ENCODE measurements at places on chromosomes 3 and 15. TPM values are rescaled to one million over a fixed set of nuclear protein-coding genes. Genes with fewer than 3 reads are reported as not detected.

GRCh38 chr3:158794936-158795518, 6.8 kb upstream of the MFSD1 start:
- H3K36me3 ChIP-seq: no peaks in the 10 kb centered on the region
- no peak for DNase-seq
- H3K4me3 ChIP-seq: no peak overlapping the region
- peaks cover 4% of the 10 kb centered on the region for H3K4me1 ChIP-seq
- H3K27ac ChIP-seq: no peak overlapping the region

DNA sequence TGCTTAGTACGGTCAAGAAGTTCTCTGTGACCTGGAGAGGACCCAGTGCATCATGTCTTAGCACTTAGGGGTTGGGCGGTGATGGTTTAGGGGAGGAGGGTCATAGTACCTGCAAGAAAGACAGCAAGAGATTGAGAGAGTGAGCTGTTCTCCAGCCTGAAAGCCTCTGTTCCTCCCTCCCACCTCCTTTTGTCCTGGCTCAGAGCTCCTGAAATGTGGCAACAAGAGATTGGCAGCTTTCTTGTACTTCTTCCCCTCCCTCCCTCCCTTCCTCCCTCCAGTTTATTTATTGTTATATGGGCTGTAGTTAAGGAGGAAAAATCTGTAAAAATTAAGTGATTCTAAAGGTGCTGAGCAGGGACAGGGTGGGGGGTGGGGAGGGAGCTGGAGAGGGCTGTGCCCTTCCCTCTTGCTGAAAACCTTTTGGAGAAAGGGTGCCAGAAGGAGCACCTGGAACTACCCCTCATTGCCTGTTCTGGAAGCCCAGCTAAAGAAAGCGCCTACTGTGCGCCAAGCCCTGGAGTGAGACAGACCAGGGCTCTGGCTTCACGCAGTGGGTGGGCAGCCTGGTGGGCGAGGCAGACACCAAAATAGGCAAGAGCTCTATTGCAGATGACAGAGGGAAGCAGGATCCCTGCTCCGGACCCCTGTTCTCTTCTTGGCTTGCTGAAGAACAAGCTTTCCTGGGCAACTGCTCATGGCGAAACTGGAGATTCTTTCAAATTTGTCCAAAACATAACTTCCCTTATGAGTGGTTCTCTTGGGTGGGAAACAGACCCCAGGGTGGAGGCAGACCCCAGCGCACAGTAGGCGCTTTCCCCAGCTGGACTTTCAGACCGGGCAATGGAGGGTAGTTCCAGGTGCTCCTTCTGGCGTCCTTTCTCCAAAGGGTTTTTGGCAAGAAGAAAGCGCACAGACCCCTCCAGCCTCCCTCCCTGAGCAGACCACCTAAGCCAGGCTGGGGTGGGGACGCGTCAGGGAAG, 35.6 kb downstream of the LINGO1 start:
- no peaks in the 10 kb centered on the region for H3K36me3 ChIP-seq
- DNase-seq: no peak
- peak overlapping the region; percentile 81 for H3K27ac ChIP-seq
- no peak overlapping the region for H3K4me3 ChIP-seq
- H3K27me3 ChIP-seq: no peaks in the 10 kb centered on the region

DNA sequence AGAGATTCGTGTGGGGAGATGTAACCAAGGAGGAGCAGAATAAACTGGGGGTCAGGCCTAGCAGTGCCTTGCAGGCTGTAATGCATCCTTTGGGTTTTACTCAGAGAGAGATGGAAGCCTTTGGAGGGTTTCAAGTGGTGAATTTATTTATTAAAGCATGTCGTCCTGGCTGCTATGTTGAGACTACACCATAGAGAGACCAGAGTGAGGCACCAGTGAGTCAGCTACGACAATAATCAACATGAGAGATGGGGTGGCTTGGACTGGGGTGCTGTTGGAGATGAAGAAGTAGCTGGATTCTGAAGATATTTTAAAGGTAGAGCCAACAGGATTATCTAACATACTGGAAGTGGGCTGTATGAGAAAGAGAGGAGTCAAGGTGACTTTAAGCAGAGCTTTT, 335.3 kb upstream of the ARHGEF26 start:
- no peak overlapping the region for H3K4me3 ChIP-seq
- H3K27me3 ChIP-seq: no peaks in the 10 kb centered on the region
- H3K27ac ChIP-seq: peak overlapping the region; percentile 65
- no peak for DNase-seq
- peaks cover 29% of the 10 kb centered on the region for H3K4me1 ChIP-seq

GRCh38 chr15:63879211-63879610, 45.5 kb upstream of the HERC1 start:
- no peaks in the 10 kb centered on the region for H3K27me3 ChIP-seq
- no peaks in the 10 kb centered on the region for H3K36me3 ChIP-seq
- H3K4me1 ChIP-seq: peaks cover 12% of the 10 kb centered on the region

DNA sequence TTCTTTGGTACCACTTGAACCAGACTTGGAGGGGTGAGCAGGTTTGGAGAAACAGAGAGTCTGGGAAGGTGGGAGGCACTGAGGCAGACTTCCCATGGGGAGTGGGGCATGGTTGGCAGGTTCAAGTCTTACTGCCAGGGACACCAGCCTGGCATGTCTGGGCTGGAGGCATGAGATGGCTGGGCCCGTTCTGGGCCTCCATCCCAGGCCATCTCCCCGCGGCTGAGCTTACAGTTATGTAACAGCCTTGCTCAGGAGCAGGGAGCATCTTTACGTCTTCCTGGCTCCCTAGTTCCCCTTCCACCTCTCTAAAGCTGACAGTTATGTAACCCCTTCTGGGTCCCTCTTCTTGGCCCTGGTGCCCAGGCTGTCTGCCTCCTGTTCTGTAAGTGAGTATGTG, 12.4 kb downstream of the VIPR1 start:
- H3K27ac ChIP-seq: no peak overlapping the region
- H3K27me3 ChIP-seq: peaks cover 6% of the 10 kb centered on the region
- H3K36me3 ChIP-seq: no peaks in the 10 kb centered on the region
- DNase-seq: no peak

DNA sequence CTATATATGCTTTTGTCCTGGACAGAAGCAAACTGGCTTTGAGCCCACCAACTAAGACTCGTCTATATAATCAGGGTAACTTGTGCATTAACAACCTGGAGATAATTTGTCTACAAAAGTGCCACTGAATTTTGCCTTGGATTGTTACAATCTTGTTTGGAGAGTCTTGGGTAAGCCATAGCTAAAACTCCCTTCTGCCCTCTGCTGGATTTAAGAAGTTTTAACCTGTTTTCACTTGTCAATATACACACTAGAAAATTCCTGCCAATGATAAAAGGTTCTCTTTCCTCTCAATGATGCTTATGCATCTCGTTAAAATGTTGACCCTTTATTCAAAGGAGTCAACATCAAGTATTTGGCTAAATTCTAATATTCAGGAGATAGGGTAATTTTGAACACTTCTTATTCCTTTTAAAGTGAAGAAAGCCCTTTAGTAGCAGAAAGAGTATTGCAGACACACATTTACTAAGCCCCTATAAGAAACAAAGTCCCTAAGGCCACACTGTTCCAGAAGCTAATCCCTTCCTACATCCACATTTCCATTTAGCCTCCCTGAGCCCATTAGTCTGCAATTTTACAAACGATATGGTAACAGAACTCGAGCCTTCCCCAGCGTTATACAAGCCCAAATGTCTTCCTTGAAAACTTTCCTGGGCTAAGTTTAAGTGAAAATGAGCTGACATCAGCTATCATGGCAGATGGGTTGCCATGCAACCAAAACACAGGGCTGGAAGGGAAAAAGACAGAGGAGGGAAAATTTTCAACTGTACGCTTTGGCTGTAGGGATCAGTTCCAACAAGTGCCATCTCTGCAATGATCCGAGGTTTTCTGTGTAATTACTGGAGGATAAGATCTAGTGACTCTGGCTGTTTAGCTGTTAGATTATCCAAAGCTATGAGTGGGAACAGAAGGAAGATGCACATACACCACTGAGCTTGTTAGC, 75.9 kb upstream of the FGF12 start:
- no peak for DNase-seq
- H3K36me3 ChIP-seq: peaks cover 2% of the 10 kb centered on the region
- no peak overlapping the region for H3K27ac ChIP-seq
- no peaks in the 10 kb centered on the region for H3K4me1 ChIP-seq
- no peaks in the 10 kb centered on the region for H3K27me3 ChIP-seq
- H3K4me3 ChIP-seq: no peak overlapping the region

DNA sequence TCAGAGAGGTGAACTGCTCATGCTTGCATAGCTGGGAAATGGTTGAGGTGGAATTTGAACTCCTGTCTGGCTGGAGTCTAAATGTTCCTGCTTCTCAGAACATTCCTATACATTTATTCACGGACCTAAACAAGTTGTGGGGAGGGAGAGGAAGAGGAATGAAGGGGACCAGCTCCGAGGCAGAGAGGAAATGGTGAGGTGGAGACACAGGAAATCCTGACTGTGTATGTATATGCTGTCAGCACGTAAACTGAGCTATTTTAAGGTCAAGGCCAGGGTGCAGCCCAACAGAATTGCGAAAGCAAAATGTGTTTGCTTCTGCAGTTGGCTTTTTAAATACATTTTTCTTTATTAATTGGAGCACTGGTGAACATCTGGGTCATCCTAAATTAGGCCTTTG, 74.1 kb upstream of the POMGNT2 start:
- H3K27ac ChIP-seq: no peak overlapping the region
- H3K4me3 ChIP-seq: no peak overlapping the region
- H3K36me3 ChIP-seq: no peaks in the 10 kb centered on the region
- H3K27me3 ChIP-seq: no peaks in the 10 kb centered on the region
- no peak for DNase-seq

DNA sequence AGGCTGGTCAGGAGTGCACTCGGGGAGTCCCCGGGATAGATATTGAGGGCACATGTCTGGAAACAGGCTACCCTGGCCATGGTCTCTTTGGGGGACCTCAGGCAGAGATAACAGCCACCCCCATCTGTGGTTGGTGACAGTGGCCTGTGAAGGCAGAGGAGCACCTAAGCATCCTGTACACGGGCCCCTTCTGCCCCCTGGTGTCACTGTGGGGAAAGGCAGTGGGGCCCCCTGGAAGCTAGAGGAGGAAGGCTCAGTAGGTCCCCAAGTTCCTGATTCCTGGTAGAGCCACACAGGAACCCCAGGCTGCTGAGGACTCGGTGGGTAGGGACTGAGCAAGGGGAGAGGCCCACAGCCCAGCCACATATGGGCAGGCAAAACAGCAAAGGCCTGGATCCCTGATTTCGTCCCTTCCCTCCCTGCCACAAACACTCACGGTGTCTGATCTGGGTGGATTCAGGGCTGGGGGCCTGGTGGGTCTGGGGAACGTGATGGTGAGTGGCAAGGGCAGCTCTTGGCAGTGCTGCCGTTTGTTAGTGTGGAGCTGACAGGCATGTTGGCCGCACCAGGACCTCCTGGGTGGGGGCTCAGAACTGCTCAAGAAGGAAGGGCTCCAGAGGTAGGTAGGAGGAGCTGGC, 14.1 kb upstream of the CXCR6 start:
- DNase-seq: peak; percentile 44
- no peaks in the 10 kb centered on the region for H3K27me3 ChIP-seq
- peaks cover 25% of the 10 kb centered on the region for H3K36me3 ChIP-seq
- H3K4me3 ChIP-seq: no peak overlapping the region
- H3K27ac ChIP-seq: peak overlapping the region; percentile 16

DNA sequence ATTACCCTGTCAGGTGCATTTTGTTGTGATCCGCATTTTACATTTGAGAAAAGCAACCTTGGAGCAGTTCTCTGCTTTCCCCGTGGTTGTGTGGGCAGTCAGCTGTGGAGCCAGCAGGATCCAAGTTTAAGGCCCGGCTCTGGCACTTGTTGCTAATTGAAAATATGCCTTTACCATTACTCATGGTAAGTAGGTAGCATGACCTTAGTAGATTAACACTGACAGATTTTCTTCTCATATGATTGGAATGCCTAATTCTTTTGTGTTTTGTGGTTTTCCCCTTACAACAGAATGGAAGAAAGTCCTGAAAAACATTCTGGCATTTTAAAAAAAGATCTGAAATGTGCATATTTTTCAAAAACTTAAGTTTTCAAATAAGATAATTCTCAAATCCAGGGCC, 246.5 kb upstream of the LRRN1 start:
- H3K27ac ChIP-seq: no peak overlapping the region
- no peaks in the 10 kb centered on the region for H3K27me3 ChIP-seq
- no peak overlapping the region for H3K4me3 ChIP-seq
- no peak for DNase-seq

- DNase-seq: no peak
- H3K27me3 ChIP-seq: no peaks in the 10 kb centered on the region
- no peaks in the 10 kb centered on the region for H3K4me1 ChIP-seq
- H3K27ac ChIP-seq: no peak overlapping the region
Observed at GRCh38 chr15:49847423-49848281, 226.8 kb downstream of the DTWD1 start.

GRCh38 chr15:101088788-101089578, 162.9 kb downstream of the CHSY1 start:
- no peaks in the 10 kb centered on the region for H3K36me3 ChIP-seq
- peak overlapping the region; percentile 92 for H3K27ac ChIP-seq

DNA sequence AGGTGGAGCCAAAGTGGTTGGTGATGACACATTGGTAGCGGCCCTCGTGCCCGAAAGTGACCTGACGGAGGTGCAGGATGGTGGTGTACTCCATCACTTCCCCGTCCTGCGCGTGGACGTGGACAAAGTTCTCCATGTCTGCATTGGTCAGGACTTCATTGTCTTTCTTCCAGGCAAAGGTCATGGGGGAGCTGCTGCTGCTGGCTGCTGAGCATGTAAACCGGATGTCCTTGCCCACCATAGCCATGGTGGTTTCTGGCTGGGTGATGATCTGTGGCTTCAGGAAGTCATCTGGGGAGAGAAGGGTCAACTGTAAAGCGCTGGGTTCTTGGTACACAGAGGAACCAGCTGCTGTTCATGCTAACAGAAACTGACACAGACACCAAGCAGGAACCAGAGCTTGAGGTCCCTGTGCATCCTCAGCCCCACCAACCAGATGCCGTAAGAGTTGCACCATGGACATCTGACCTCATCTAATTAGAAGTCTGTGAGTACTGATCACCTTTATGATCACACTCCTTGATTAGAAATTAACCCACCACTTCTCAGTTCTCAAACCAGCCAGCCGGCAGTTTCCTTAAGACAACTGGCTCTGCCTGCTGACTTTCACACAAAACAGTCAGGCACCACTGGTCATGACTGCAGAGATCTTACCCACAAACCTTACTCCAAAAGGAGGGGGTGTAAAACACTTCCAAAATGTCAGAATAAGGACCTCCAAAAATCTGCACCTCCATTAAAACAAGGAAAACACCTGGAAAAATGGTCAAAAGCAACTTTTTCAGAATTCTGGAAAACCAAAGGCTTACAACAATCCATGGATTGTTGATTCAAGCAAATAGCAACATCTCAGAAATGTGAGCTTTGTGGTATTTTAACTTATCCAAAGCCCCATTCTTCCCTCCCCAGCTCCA, 114.6 kb downstream of the LRIG1 start:
- peaks cover 66% of the 10 kb centered on the region for H3K36me3 ChIP-seq
- peaks cover 36% of the 10 kb centered on the region for H3K4me1 ChIP-seq
- peaks cover 8% of the 10 kb centered on the region for H3K27me3 ChIP-seq
- peak overlapping the region; percentile 38 for H3K4me3 ChIP-seq

- no peak overlapping the region for H3K27ac ChIP-seq
- no peak overlapping the region for H3K4me3 ChIP-seq
- no peaks in the 10 kb centered on the region for H3K36me3 ChIP-seq
- no peaks in the 10 kb centered on the region for H3K27me3 ChIP-seq
Observed at GRCh38 chr15:86802244-86802643, 722.6 kb downstream of the AGBL1 start.

- no peaks in the 10 kb centered on the region for H3K4me1 ChIP-seq
- H3K4me3 ChIP-seq: no peak overlapping the region
- no peak overlapping the region for H3K27ac ChIP-seq
Observed at GRCh38 chr3:147090461-147090860, 315.9 kb downstream of the ZIC4 start.

TUSC7 gene
- total RNA-seq: not detected

GRK7 gene
- not detected for total RNA-seq

NRROS gene
- 0.52 TPM for total RNA-seq

SOX14 gene
- 0.18 TPM for total RNA-seq

CPNE4 gene
- total RNA-seq: 18.1 TPM

CDHR4 gene
- 0.12 TPM for total RNA-seq

SST gene
- total RNA-seq: 4.6 TPM

NR2F2 gene
- 150 TPM for total RNA-seq

MB21D2 gene
- 4.9 TPM for total RNA-seq
